ENCODE measurements at places on chromosomes 1 and 21. TPM values are rescaled to one million over a fixed set of nuclear protein-coding genes. Genes with fewer than 3 reads are reported as not detected.
A peak's percentile ranks its signal among the peaks of the same experiment; 100 is the strongest.

DNA sequence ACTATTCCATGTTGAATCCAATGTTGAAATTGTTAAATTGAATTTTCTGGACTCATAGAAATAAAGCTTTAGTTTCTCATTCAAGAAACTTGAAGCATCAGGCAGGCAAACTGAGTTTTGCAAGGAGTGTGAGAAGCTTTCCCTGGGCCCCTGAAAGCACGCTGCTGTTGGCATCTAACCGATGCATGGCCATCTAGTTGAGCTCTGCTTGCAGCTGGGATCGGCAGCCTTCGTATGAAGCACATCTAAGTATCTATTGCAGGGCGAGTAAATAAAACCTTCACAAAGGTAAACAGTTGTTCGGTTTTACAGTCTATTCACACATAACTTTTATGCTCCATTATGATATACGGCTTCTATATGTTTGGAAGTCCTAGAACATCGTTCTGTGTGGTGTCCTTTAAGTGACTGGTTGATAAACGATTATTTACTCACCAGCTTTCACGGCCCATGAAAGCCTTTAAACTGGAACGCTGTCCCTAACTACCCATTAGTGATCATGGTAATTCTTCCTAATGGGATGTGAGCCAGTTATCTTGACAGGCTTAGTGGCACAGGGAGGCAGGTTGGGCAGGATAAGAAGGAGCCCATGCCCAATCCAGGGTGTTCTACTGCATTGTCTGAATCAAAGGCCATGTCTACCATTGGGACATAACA lies 71.7 kb downstream of the SEC16B start:
- DNase-seq, result no peak

Gene CD52
- not detected for total RNA-seq

DNA sequence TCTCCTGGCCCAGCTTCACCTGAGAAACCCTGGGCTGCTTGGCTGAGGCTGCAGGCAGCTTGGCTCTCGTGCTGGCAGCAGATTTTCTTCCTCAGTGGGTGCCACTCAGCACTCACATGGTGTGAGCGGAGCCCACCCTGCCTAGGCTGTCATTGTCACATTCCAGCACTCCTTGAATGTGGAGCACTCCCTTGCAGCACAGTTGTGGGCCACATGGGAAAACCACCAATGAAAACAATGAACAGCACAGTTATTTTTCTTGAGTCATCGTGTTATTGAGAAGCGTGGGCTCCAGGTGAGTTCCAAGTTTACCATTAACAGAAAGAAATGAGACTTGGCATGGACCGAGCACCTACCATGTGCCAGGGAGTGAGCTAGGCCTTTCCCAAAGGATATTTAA lies 27.2 kb upstream of the TRIM67 start:
- DNase-seq, result peak; percentile 18

Gene CD101
- 0.42 TPM for total RNA-seq

GRCh38 chr1:238384381-238384780 lies 493.7 kb upstream of the ZP4 start:
- DNase-seq, result peak; percentile 20

DNA sequence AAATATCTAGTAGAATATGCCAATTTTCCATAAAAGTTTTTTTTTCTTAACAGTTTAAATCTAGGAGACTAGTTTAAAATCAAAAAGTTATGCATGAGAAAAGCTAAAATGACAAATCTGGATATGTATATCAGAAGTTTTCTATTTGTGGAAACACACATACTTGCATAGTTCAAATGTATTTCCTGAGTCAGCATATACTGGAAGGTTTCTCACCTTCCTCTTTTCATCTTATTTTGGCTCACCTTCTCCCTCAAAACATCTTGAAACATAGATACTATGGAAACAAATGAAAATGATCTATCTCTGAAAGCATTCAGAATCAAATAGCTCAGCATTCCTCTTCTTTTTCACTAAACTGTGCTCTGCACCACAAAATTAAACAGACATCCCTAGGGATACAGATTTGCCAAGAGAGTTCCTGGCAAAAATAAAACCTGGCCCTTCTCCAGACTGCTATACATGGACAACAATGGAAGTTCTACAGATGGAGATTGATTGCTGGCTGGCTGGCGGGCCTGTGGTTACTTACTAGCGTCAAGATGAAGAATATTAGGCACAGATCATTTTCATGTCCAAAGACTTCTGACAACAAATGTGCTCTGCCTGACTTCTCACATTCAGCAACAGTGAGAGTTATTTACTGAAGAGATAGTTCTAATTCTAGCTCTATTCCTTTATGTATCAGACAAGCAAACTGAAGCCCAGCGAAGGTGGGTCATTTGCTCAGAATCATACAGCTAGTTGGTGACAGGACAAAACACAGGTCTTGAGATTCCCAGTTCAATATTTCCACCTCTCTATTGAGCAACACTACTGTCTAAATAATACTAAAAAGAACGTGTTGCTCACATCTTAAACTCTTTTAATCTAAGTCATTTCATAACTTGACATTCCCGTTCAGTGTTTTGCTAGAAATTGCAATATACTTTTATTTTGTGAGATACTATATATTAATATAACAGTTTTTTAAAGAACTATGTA lies 26.6 kb downstream of the DIPK1A start:
- DNase-seq, result peak; percentile 49

Gene LCE3E
- not detected for total RNA-seq

DNA sequence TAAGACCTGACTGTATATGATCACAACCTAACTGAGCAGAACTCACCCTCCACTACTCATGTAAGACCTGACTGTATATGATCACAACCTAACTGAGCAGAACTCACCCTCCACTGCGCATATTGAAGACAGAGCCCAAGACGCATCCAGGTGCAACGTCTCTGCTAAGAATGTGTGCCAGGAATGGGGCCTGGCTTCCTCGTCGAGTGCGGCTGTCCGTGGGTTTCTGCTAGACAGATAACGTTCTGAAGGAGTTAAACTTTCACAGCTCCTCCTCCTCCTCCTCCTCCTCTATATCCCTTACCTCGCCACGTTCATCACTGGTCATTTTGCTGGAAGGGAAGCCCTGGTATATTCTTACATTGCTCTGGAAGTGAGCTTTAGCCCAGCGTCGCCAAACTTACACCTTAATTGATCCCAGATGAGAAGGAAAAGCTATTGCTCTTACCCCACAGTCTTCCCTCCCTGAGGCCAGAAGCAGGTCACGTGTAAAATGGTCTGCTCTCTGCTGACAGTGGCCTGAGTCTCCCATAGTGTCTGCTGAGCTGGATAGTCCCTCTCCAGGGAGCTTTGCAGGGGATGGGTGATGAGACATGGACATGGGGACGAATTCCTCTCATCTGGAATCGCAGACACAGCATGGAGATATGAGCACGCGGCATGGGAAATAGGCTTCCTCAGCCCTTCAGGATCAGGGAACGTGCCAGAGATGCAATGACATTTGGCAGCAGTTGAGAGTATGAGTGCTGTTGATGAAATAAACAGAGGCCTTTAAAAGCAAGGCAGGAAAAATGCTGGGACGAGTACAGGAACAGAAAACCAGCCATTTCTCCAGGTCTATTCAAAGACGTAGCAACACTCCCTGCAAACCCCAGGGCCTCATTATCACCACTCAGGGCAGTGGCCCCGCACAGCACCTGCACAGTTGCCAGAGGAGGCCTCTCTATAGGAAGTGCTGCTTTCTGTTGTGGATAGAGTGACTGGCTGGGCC lies 528.1 kb downstream of the KIF26B start:
- DNase-seq, result no peak

DNA sequence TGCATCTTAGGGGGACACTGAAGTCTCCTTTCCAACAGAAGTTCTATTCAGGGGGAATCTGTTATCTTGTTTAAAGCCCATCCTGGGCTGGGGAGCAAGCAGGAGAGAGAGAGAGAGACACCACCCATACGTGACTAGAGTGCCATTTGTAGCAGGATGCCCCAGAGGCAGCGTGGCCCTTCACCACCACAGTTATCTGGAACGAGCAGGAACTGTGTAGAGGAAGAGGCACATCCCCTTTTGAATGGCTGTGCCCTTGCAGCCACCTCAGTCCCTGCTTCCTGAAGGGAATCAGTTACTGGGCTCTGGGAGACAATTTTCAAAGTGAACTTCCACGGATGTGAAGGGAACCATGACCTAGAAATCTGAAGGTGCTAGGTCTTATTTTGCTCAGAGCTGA lies 19.4 kb upstream of the LAMTOR5 start:
- no peak for DNase-seq

DNA sequence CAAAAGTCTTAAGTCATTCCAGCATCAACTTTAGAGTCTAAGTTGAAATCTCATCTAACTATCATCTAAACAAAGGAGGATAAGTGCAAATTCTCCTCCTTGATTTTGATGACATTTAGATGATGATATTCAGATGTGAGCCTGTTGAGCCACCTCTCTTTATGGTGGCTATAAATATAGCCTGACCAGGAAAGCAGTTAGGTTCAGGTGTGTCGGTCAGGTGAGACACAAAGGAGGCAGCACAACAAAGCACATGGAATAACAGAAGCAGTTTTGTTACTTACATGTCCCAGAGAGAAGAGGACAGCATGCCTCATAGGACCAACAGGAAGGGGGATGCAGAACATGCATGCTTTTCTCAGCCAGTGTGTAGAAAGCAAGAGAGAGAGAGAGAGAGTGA lies 30.6 kb upstream of the PLA2G2A start:
- DNase-seq, result no peak

DNA sequence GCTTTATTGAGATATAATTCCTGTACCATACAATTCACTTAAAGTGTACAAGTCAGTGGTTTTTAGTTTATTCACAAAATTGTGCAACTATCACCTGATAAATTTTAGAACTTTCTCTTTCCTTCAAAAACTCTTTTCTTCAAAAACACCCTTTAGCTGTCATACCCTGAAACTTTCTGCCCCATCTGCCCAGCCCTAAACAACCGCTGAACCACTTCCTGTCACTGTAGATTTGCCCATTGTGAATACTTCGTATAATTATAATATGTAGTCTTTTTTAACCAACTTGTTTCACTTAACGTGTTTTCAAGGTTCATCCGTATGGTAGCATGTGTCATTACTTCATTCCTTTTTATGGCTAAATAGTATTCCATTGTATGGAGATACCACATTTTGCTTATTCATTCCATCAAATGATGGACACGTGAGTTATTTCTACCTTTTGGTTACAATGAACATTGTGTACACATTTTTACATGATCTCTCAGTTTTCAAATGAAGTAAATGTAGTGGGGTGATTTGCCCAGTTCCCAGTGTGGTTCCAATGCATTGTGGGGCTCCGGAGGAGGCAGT lies 37.9 kb downstream of the WNT4 start:
- DNase-seq, result no peak

Gene KANK4
- total RNA-seq, result 0.20 TPM

DNA sequence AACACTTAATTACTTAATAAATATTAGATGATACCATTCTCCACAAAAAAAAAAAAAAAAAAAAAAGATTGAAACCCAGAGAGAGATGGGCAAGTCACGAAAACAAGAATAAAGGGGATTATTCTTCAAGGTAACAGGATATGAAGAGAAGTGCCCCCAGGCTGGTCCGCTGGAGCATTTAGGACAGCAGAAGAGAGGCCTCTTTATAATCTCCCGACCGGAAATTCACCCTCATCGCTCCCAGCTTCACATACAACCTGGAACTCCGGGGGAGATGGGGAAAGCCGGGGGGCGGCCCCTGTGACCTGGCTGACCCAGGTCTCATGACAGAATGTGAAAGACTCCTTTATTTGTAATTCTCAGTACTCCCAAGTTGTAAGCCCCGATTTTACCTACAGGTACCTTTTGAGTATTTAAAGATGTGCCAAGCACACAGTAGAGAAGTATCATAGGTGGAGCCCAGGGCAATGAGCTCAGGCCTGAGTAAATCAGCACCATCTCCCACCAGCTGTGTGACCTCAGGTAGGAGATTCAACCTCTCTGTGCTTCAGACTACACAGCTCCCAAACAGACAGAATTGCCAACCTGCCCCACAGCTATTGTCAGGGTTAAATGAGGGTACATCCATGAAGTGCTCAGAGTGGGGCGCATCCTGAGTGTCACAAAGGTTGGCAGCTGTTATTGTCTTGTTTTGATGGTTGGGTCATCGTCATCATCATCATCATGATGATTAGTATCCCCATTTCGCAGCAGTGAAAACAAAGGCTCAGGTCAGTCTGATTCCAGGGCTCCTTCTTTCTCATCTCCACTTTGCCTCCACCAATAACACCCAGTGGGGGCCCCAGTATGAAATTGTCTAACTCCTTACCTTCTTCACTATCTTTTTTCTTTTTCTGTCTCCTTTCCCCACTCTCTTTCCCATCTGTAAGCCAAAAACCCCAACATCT lies 148.4 kb downstream of the PSMG1 start:
- no peak for DNase-seq

All from MCF 10A (cell line).